ENCODE measurements at places on chromosomes 3 and 15.
A peak's percentile ranks its signal among the peaks of the same experiment; 100 is the strongest.

GRCh38 chr3:59240666-59241255 lies 190.9 kb upstream of the CFAP20DC start:
- no peak for DNase-seq

DNA sequence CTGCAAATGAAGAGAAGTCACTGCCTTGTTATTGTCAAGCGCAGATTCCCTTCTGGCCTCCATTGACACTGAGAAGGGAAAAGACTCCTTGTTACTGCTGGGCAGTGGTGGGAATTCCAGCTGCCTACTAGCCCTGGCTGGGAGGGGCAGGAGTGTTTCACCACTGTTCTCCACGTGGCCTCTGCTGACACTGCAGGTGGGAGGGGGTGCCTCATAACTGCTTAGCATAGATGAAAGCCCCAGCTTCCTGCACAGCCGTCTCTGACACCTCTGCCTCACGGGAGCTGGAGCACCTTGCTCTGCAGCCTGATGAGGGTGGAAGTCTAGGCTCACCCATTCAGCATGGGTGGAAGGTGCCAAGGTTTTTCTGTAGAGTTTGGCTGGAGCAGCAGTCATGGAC lies 52.1 kb downstream of the TM2D3 start:
- DNase-seq: no peak

- no peak for DNase-seq
Measured at GRCh38 chr15:98983334-98983733, 24.3 kb downstream of the PGPEP1L start.

DNA sequence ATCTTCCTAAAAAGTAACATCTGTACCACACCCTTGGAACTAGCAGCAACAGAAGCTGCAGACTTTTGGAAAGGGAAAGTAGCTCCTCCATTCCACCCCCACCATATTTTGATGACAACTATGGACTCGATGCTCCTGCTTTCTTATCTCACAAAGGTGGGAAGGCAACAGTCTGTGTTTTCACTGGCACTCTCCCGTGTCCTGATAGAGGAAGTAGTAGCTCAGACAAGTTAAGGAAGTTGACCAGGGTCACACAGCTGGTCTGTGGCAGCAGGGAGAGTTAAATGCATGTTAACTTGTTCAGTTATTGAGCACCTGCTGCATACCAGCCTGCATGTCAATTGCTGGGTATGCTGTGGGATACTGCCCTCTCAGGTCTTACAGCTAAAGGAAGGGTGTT lies 33.1 kb downstream of the BHLHE40 start:
- DNase-seq: no peak

DNA sequence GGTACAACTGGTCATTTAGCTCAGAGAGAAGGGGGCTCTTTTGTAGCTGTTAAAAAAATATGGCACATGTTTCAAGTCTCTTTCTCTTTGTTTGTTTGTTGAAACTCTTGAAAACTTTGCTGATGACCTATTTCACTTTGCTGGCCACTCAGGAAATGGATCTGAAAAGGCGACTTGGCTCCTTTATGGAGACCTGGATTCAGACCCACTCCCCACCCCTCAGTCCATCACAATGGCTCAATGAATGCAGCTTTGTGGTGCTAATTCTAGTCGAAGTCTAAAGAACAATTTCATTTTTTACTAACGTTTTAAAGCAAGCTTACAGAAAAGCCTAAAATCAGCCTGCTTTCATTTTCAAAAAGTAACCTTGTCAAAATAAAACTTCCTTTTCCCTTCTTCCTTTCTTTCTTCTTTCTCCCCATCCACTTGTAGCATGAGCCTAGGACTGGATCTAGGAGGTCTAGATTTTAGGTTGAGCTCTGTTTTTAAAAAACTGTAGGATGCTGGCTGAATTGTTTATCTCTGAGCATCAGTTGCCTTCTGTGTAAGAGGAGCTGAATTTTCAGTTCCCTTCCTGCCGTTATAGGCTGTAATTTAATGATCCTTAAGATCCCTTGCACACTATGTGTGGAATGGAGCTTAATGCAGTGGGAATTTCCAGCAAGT lies 165.5 kb upstream of the FEZF2 start:
- no peak for DNase-seq

DNA sequence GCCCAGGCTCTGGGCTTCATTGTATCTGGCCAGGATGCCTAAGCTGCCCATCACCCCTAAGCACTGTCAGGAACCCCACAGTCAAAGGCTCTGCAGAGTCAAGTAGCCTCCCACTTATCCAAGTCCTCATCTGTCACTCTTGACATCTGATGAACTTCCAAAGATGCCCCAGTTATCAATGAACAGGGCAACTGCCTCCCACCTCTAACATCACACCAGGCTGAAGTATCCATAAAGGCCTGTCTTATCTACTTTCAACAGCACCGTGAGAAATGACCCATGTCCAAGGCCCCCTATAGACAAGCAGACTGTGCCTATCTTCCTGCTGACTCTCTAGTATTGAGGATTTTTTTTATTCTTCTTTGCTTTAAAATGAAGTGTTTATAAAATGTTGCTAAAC lies 56.4 kb downstream of the TRIM69 start:
- no peak for DNase-seq

DNA sequence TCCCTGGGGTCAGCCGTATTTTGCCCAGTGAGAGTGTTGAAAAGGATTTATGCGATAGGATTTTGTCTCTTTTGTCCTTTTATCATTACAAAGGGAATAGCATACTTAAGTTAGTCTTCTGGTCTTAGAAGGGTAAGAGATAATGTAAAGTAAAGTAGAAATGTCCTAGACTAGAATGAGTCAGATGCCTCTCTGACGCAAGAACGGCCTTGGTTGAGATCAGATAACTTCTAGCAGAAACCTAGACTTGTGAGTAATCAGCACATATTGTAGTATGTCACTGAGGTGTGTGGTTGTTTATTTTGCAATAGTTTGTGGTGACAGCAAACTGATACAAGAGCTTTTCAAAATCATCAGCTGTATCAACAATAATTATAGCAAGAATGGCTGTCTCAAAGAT lies 866.1 kb downstream of the NSUN3 start:
- DNase-seq: peak; percentile 11

- no peak for DNase-seq
Measured at GRCh38 chr3:142029052-142029642, 120.2 kb downstream of the TFDP2 start.

DNA sequence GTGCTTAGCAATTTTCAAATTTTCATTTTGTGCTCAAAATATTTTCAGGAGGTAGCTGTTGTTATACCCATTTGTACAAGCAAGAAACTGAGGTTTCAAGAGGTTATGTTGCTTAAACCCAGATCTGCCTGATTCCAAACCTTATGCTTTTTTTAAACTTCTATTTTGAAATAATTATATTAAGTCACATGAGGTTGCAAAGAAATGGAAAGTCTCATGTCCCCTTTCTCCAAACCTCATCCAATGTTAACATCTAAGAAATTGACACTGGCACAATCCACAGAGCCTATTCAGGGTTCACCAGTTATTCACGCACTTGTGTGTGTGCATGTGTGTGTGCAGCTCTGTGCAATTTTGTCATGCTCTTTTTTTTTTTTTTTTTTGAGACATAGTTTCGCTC lies 35.1 kb downstream of the B3GNT5 start:
- no peak for DNase-seq

DNA sequence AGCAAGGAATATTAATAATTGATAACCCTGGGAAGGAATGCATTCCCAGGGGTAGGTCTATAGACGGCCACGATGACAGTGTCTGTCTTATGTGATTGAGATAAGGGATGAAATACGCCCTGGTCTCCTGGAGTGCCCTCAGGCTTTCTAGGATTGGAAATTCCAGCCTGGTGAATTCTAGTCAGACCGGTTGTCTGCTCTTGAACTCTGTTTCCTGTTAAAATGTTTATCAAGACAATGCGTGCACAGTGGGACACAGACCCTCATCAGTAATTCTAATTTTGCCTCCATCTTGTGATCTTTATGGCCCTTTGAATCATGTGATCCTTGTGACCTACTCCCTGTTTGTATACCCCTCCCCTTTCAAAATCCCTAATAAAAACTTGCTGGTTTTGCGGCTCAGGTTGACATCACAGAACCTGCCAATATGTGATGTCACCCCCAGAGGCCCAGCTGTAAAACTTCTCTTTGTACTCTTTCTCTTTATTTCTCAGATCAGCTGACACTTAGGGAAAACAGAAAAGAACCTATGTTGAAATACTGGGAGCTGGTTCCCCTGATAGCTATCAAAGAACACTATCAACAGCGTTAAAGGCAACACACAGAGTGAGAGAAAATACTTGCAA lies 183.3 kb downstream of the PDE8A start:
- no peak for DNase-seq

- no peak for DNase-seq
Measured at GRCh38 chr3:177830411-177830849, 633.1 kb upstream of the TBL1XR1 start.

DNA sequence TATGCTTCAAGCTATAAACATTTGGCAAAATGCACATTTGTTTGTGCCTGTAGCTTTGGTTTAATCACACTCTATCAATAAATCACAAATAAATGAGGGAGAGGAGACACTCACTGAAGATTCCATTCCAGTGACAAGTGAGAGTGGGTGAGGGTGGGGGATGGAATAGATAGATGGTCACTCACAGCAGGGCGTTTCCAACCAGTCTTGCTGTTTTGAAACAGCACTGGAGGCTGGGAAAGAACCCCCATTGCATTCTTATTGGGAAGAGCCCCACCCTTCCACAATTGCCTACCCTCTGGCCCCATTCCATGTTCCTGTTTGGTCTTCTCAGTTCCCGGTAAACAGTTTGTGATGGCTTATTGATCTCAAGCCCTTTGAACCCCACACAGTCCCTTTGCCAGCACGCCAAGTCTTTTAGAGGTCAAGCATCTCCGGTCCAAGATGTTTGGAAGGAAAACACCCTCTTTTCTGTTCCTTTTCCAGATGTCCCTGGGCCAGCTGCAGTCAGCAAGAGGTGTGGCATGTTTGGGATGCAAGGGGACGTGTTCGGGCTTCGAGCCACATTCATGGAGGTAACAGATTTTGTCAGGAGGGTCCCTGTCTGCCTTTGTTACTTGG lies 30.7 kb downstream of the LMCD1 start:
- no peak for DNase-seq

GRCh38 chr15:87355946-87356345 lies 900.6 kb downstream of the NTRK3 start:
- DNase-seq: no peak

- DNase-seq: no peak
Measured at GRCh38 chr3:129865806-129866205, 27.7 kb downstream of the TMCC1 start.

- no peak for DNase-seq
Measured at GRCh38 chr3:183182732-183183610, 20.4 kb upstream of the LAMP3 start.

GRCh38 chr3:176037636-176038035 lies 1159.6 kb downstream of the TBL1XR1 start:
- no peak for DNase-seq

GRCh38 chr3:89358281-89358680 lies 250.9 kb downstream of the EPHA3 start:
- DNase-seq: no peak

- no peak for DNase-seq
Measured at GRCh38 chr3:174208161-174208560, 651.0 kb upstream of the NAALADL2 start.

DNA sequence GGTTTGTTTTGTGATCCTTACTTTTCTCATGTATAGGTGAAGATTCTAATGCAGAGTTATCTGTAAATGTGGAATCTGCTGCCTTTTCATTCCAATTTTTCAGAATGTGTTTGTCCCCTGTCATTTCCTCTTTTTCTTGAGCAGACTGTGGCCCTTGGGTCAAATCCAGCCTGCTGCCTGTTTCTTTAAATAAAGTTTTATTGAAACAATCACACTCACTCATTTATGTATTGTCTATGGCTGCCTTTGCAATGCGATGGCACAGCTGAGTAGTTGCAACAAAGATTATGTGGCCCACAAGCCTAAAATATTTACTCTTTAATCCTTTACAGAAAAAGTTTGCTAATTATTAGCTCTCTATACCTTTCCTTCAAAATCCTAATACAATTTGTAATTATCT lies 116.3 kb upstream of the NPHP3 start:
- DNase-seq: no peak

- no peak for DNase-seq
Measured at GRCh38 chr3:18544146-18544545, 119.0 kb upstream of the SATB1 start.

- DNase-seq: no peak
Measured at GRCh38 chr3:147404000-147404799, 2.1 kb downstream of the ZIC4 start.

DNA sequence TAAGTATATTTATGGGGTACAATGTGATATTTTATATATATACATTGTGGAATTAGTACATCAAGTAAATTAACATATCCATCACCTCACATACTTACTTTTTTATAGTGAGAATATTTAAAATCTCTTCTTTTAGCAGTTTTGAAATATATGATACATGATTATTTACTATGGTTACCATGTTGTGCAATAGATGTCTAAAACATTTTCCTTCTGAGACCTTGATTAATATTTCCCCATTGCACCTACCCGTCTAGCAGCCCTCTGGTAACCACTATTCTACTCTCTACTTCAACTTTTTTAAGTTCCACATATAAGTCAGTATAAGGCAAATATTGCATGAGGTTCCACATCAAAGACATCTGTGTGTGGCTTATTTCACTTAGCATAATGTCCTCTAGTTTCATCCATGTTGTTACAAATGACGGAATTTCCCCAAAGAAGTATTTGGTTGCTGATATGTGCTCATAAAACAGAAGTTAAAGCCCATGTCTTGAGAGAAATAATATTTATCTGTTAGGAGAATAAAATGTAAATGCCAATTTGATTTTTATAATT lies 29.6 kb upstream of the NFKBIZ start:
- no peak for DNase-seq

DNA sequence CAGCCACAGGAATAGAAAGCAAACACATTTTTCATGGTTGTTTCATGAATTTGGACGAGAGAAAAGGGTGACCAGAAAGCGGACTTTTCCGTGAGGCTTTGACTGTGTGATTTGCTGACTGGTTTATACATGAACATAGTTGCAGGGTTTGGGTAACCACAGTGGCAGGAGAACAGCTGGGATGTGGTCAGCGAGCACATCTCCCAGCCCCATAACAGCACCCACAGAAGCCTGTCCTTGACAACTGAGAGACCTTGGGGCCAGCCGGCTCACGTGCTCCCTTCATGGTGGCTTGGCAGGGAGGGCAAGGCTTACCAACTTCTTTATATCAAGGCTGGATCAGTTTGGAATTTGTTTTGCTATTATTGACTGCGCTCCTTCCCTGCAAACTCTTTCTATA lies 13.2 kb upstream of the RGMA start:
- DNase-seq: no peak

DNA sequence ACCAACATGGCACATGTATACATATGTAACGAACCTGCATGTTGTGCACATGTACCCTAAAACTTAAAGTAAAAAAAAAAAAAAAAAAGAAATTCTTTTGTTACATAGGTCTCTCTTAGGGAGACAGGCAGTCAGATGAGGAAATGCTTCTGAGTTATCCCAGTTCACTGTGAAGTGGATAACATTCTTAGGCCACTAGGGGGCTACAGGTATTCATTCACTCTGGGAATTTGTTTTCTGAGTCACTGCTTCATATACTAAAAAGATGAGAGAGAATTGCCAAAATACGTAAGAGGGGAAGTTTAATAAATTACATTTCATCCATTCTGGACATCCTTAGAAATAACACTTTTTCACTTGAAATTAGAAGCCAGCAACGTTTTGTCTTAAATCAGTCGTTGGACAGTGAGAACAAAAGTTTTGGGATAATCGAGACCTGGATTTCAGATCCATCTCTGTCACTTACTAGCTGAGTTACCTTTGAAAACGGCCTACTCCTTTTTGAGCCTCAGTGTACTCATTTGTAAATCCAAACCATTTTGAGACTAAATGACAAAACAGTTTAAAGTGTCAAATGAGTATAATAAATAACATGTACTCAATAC lies 738.4 kb upstream of the ALCAM start:
- DNase-seq: no peak

- peak; percentile 82 for DNase-seq
Measured at GRCh38 chr3:13073326-13074005, at the start of gene IQSEC1. TSS of gene IQSEC1 (minus strand) at chr3:13073429. CDS start at chr3:13073014, 415 bp downstream.

Data from activated CD4-positive, alpha-beta T cell treated with anti-CD3 and anti-CD28 coated beads for 48 hours (primary cell).